ENCODE measurements at places on chromosomes 16 and 17.

DNA sequence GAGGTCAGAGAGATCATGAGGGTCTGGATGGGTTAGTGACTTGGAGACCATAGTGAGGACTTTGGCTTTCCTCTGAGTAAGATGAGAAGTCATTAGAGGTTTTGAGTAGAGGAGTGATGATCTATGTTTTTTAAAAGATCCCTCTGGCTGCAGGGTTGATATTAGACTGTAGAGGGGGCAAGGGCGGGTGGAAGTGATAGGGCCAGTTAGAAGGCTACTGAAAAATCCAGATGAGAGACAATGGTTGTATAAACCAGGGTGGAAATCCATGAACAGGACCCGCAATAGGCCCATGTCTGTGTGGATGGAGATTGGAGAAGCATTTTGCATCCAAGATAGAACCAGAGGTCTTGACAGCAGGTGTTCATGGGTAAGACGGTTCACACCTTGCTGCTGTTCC is 9.8 kb downstream of the ITGAL start:
- no peak for DNase-seq

GRCh38 chr16:87015021-87015420 is 302.2 kb downstream of the C16orf95 start:
- no peak for DNase-seq

- no peak for DNase-seq
These were observed 115.8 kb downstream of the IRX5 start for GRCh38 chr16:55046513-55046912.

DNA sequence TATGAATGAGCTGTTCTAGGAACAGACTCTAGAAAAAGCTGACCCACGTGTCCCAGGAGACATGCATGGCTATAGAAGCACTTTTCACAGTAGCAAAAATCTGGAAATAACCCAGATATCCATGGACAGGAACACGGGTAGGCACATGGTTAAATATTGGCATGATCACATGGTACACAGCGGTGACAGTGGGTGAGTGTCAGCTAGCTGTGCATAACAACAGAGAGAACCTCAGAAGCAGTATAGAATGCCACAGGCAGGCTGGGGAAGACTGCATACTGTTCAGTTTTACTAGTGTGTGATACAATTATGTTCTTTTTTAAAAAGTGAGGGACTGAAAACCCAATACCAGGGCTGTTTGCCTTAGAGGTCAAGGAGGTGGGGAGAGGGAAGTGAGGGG is 31.4 kb downstream of the EPN2 start:
- no peak for DNase-seq

GRCh38 chr17:15274017-15274416 is 8.9 kb upstream of the PMP22 start:
- DNase-seq, result no peak

Measured in retina (tissue), 1 donor.